ENCODE measurements at places on chromosomes 2 and 18. TPM values are rescaled to one million over a fixed set of nuclear protein-coding genes. Genes with fewer than 3 reads are reported as not detected.
A peak's percentile ranks its signal among the peaks of the same experiment; 100 is the strongest.

The C18orf54 gene
- 0.60 TPM for total RNA-seq

The CYRIA gene
- 0.20 TPM for total RNA-seq

The SH3YL1 gene
- total RNA-seq: 94.6 TPM

The CLHC1 gene
- 15.9 TPM for total RNA-seq

- H3K27ac ChIP-seq: no peak overlapping the region
- H3K27me3 ChIP-seq: no peaks in the 10 kb centered on the region
- no peak for DNase-seq
- no peaks in the 10 kb centered on the region for H3K36me3 ChIP-seq
- H3K4me1 ChIP-seq: no peaks in the 10 kb centered on the region
Measured at GRCh38 chr18:75273817-75274216, 63.2 kb downstream of the TSHZ1 start.

DNA sequence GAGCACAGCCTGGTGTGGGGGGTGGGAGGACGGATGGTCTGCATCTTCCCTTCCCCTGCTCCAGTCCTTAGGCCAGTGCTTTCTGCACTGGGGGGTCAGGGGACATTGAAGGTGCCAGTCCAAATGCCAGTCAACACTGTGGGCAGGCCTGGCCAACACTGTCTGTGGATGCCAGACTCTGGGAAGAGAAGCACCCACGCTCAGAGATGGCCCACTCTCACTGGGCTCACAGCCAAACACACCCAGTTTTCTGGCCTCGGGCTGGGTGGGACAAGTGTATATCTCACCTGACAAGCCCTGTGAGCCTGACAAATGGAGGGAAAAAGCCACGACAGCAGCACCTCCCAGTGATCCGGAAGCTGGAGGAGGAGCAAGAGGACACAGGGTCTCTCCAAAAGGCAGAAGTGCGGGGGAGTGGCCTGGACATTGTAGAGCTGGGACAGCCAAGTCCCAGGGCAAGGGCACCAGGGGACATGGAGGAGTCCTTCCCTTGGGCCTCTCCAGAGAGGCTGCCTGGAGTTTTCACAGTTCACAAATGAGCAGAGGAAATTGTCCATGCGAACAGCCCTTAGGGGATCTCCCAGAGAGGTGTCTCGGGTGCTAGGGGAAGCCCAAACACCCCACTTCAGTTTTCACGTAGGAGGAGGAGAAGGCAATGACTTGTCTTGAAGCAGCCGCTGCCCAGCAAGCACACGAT, 79.3 kb downstream of the SDC1 start:
- no peaks in the 10 kb centered on the region for H3K36me3 ChIP-seq
- peak; percentile 35 for DNase-seq
- no peak overlapping the region for H3K4me3 ChIP-seq
- no peaks in the 10 kb centered on the region for H3K27me3 ChIP-seq
- peaks cover 5% of the 10 kb centered on the region for H3K4me1 ChIP-seq

GRCh38 chr2:85865539-85866164, 23.1 kb downstream of the ST3GAL5 start:
- H3K27ac ChIP-seq: no peak overlapping the region
- no peaks in the 10 kb centered on the region for H3K27me3 ChIP-seq
- DNase-seq: no peak
- peaks cover 5% of the 10 kb centered on the region for H3K4me1 ChIP-seq
- H3K4me3 ChIP-seq: no peak overlapping the region

GRCh38 chr18:27787547-27787946, 389.4 kb downstream of the CDH2 start:
- H3K4me1 ChIP-seq: no peaks in the 10 kb centered on the region
- H3K36me3 ChIP-seq: no peaks in the 10 kb centered on the region
- H3K27ac ChIP-seq: no peak overlapping the region
- H3K4me3 ChIP-seq: no peak overlapping the region
- no peaks in the 10 kb centered on the region for H3K27me3 ChIP-seq

DNA sequence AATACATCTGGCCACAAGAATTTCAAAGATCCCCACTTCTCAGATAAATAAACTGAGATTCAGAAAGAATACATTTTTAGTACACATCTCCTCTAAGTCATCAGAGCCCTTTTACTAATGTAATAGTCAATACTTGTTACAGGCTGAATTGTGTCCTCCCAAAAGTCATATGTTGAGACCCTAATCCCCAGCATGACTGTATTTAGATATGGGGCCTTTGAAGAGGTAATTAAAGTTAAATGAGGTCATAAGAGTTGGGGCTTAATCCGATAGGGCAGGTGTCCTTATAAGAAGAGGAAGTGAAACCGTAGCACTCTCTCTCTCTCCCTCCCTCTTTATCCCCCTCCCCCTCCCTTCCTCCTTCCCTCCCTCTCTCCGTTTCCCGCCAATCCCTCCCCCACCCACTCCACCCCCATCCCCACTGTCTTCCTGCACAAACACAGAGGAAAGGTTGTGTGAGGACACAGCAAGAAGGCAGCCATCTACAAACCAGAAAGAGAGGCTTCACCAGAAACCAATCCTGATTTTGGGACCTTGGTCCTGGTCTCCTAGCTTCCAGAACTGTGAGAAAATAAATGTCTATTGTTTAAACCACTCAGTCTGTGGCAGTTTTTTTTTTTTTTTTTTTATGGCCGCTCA, 66.6 kb upstream of the ZNF397 start:
- H3K36me3 ChIP-seq: no peaks in the 10 kb centered on the region
- no peak overlapping the region for H3K4me3 ChIP-seq
- no peaks in the 10 kb centered on the region for H3K4me1 ChIP-seq
- H3K27me3 ChIP-seq: no peaks in the 10 kb centered on the region
- no peak for DNase-seq

DNA sequence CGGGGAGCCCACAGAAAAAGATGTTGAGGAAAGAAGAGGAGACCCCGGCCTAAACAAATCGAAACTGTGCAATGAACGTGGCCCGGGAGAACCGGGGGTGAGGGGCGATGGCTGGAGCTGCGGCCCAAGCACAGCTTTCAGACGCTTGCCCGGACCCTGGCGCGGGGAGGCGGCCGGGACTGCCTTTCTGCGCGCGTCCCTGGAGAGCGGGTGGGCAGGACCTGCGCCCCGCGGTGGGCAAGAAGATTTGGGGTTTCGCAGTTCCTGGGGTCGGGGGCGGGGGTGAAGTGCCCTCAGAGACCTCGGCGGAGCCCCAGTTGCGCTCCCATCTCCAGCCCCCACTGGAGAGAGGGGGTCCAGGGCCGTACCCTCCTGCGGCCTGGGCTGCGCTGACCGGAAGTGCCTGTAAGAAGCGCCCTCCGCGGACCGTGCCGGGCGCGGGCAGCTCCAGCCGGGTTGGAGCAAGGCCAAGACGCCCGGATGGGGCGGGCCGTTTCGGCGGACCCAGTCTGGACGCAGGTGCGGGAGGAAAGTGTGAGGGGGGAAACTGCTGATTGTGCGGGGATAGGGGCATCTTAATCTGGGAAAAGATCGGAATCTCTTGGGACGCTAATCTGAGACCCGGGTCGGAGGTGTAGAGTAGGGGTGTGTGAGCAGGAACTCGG, 11.6 kb downstream of the EN1 start:
- H3K4me1 ChIP-seq: peaks cover 18% of the 10 kb centered on the region
- no peak for DNase-seq
- H3K27ac ChIP-seq: no peak overlapping the region
- H3K27me3 ChIP-seq: peaks cover 100% of the 10 kb centered on the region
- no peaks in the 10 kb centered on the region for H3K36me3 ChIP-seq

DNA sequence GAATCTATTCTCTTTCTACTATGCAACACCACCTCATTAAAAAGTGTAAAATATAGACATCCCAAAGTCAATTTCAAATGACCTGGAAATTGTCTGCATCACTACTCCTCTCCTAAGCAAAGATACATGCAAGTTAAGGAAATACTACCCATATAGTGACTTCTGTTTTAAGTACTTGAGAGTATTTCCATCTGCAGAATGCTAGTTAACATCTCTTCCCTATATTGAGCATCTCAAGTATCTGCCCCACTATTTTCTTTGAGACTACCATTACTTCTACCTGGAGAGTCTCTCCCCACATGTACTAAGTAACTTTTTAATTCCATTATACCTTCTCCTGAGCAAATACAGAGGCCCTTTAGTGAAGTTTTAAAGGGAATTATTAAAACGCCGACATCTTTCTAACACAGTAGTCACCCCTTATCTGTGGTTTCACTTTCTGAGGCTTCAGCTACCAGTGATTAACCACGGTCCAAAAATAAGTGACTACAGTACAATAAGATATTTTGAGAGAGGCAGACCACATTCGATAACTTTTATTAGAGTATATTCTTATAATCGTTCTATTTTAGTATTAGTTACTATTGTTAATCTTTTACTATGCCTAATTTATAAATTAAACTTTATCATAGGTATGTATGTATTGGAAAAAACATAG, 21.8 kb downstream of the CWC22 start:
- H3K4me3 ChIP-seq: no peak overlapping the region
- no peak for DNase-seq
- no peaks in the 10 kb centered on the region for H3K4me1 ChIP-seq

- no peak overlapping the region for H3K27ac ChIP-seq
- no peak overlapping the region for H3K4me3 ChIP-seq
- H3K36me3 ChIP-seq: no peaks in the 10 kb centered on the region
Measured at GRCh38 chr2:68357605-68358337, 7.3 kb upstream of the PLEK start.

GRCh38 chr2:171405546-171405945, 28.2 kb downstream of the METTL8 start:
- no peaks in the 10 kb centered on the region for H3K27me3 ChIP-seq
- H3K36me3 ChIP-seq: no peaks in the 10 kb centered on the region
- no peak overlapping the region for H3K4me3 ChIP-seq
- DNase-seq: no peak
- H3K4me1 ChIP-seq: no peaks in the 10 kb centered on the region
- H3K27ac ChIP-seq: no peak overlapping the region

DNA sequence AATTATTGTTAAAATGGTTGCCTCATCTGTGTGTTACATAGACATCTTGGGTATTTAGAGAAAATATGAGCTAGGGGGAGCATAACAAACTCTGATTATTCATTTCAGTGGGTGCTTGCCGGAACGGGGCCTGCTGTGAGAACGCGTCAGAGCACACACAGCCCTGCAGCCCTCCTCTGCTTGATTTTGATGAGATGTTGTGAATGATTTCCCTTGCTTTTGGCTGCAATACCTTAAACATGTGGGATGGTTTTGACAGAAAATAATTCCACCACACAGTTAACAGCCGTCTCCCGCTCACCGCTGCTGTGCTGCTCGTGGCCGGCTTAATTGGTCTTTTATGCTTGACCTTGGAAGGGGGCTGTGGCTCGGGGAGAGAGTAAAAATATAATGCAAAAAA, 49.9 kb upstream of the TXNDC2 start:
- peaks cover 4% of the 10 kb centered on the region for H3K4me1 ChIP-seq
- peak overlapping the region; percentile 13 for H3K27ac ChIP-seq
- no peaks in the 10 kb centered on the region for H3K36me3 ChIP-seq
- no peak for DNase-seq

- H3K4me1 ChIP-seq: peaks cover 5% of the 10 kb centered on the region
- no peak for DNase-seq
- peak overlapping the region; percentile 14 for H3K27ac ChIP-seq
- H3K4me3 ChIP-seq: no peak overlapping the region
Measured at GRCh38 chr2:40344364-40344763, 107.5 kb downstream of the SLC8A1 start.

DNA sequence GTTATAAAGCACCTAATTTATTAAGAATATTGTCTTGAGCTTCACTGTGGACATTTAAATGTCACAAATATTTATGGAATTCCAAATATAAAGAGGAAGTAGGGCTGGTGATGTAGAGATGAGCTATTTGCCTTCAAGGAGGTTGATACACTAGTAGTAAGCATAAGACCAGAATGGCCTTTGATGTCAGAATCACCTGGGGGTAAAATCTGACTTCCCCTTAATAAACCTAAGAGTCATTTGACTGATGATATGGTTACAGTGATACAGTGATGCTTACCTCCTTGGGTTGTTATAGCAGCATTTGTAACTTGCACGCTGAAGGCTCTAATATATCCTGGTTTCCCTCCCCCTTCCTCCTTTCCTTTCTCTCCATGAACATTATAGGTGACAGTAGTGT, 143.7 kb downstream of the CERS6 start:
- H3K27me3 ChIP-seq: no peaks in the 10 kb centered on the region
- H3K4me3 ChIP-seq: no peak overlapping the region
- no peaks in the 10 kb centered on the region for H3K36me3 ChIP-seq
- H3K4me1 ChIP-seq: no peaks in the 10 kb centered on the region

DNA sequence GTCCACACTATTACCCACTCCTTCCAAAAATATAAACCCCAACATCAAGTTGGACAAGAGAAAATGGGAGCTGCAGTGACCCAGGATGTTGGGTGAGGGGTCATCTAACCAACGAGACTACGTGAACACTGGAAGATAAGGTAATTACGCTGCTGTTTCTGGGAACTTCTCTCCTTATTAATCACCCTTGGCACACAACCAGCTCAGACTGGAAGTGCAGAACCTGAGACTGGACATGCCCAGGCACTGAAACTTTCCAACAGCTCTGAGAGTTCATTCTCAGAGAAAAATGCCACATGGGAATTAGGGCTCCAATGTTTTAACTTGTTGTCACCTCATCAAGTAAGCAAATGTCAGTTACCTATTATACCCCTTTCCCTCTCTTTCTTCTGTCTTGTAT, 135.3 kb downstream of the CCDC148 start:
- no peak overlapping the region for H3K4me3 ChIP-seq
- H3K36me3 ChIP-seq: no peaks in the 10 kb centered on the region
- no peak for DNase-seq
- H3K27me3 ChIP-seq: no peaks in the 10 kb centered on the region

DNA sequence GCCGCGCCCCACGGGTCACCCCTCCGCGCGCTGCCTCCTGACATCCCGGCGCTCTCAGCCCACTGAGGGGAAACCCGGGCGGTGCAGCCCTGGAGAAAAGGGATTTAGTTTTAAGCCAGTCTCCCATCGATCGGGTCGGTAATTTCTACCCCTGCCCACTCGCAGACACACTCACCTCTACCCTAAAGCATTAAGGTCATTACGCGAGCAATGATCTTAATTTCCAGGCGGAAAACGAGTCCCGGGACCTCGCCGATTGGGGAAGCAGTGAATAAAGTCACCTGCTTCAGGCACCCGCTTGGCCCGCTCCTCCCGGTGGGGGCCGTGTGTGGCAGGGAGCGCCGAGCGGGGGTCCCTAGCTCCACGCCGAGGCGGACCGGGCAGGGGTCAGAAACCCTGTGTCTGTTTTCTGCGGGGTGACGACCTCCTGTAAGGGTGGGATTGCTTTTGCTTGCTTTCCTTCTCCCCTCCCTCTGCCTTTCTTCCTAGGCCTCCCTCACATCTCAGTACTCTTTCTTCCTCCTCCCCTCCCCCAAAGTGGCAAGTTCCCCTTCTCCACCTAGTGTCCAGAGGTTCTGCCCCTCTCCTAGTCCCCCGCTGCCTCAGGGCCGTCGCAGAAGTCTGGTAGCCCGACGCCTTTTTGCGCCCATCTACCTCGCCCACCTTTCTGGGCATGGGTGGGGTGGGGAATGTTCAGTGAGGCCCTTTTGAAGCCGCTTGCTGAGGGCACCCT, 142.6 kb downstream of the MEIS1 start:
- no peaks in the 10 kb centered on the region for H3K36me3 ChIP-seq
- peak overlapping the region; percentile 65 for H3K4me3 ChIP-seq
- H3K4me1 ChIP-seq: no peaks in the 10 kb centered on the region
- no peak for DNase-seq
- peaks cover 95% of the 10 kb centered on the region for H3K27me3 ChIP-seq
- peak overlapping the region; percentile 96 for H3K27ac ChIP-seq
